Stimulated activated CD4-positive, alpha-beta T cell treated with anti-CD3 and anti-CD28 coated beads, Interleukin-4, amount 100 ng/mL, for 4 hours (primary cell): ENCODE measurements at places on chromosomes 7 and 10.

DNA sequence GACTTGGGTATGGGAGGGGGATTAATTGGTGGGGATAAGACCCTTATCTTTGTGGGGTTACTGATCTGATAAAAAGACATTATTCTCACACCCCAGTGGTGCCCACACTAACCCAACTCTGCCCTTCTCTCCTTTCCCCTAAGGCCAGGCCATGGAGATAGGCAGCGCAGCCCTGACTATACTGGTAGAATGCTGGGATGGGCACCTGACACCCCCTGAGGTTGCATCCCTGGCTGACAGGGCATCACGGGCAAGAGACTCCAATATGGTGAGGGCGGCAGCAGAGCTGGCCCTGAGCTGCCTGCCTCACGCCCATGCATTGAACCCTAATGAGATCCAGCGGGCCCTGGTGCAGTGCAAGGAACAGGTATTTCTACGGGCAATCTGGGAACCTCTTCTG, 12.7 kb downstream of the ZSWIM8 start:
- no peak for DNase-seq

DNA sequence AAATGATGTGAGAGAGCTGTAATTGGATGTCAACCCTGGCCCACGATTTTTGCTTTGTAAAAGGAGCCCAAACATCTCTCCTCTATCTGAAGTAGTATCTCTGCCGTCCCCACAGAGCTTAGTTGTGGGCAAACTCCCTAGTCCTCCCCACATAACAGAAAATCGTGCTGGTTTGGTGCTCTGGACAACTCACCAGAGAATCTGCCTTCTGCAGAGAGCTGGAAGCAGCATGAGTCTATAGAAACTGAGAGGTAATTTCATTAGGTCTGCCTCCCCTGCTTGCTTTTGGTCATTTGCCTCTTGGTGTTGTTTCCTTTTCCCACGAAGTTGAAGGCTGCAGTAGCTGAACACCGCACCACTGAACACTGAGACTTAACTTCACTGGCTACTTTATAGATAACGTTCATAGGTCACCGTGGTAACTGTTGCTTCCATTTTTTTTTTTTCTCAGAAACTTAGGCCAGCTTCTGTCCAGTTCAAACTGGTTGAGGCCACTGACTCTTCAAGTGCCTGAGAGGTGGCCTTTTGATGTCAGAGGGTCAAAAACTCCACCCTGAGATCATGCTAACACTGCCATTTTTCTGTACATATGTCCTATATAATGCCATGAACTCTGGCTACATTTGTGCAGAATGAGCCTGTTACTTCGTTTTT, 3.3 kb upstream of the CDCA7L start:
- no peak for DNase-seq

- DNase-seq = no peak
Observed at GRCh38 chr7:80637911-80638765, at the start of gene CD36. CD36 (plus strand) TSS chr7:80638642; CDS start chr7:80646741, 8,099 bp downstream.

DNA sequence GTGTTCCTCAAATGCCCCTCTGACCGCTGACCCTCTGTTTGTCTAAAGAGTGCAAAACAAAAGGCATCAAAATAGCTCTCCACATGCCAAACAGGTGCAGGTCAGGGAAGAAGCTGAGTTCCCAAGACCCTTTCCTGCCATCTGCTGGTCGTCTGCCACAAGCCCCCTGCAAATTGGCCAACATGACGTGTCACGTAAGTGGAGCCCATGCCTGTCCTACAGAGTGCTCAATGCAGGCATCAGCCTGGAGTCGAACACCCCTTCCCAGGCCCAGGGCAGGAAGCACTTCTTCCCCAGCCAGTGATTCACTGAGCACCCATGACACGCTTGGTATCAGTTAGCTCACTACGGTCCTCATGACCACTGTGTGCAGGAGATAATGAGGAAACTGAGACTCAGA, 14.1 kb downstream of the TMEM72 start:
- no peak for DNase-seq

- DNase-seq = no peak
Observed at GRCh38 chr7:17772581-17773288, 167.6 kb downstream of the SNX13 start.

GRCh38 chr7:133313575-133313974, 60.7 kb downstream of the EXOC4 start:
- DNase-seq = no peak

DNA sequence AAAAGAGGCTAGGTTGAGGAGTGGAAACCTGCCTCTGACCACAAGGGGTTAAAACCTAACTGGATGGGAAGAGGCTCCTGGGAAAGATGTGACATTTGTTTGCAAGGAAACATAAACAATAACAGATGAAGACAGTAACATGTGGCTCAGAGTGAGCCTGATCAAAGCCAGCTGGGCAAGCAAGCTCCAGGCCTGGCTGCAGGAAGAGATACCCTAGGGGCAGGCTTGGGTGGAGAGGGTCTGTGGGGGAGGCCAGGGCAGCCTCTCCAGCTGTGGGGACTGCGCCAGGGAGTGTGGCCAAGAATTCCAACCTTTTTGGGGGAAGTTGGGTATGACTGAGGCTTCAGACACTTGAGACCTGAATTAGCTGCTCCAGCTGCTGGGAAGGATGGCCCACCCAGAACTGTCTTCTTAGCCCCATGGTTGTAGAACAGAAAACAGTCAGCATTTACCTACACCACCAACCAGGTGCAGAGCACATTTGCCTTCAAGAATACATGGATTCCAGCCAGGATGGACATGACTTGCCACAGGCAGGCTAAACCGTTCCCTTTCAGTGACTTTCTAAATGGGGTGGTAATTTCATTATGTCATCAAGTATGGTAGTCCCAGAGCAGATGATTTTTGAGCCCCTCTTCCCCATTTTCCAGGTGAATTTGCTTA, 10.4 kb upstream of the FAM170B start:
- DNase-seq = no peak

DNA sequence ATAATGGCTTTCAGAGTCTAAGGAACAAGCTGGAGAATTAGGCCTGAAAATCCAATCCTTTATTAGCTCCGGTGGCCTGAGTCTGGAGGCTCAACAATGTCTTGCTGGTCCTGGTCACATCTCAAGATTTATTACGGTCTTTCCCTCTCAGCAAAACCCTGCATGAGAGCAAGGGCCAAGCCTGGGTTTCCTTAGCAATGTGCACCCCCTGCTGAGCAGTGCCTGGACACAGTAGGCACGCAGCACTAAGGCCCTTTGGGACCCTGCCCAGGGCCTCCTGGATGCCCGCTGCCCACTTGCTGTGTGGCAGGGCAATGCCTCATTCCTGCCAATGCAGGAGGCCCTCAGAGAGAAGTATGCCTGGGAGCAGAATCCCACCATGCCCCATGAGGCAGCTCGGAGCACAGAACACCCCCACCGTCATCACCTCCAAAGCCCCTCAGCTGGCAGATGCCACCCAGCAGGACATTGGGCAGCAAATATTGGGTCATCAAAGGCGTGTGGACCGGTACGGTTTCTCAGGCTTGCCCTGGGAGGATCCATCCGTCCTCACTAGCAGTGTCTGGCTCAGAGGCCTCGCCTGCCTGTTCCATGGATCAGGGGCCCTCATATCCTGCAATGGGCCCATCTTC, 156.4 kb downstream of the OAT start:
- no peak for DNase-seq

- DNase-seq = no peak
Observed at GRCh38 chr7:94658826-94659225, 2.9 kb upstream of the SGCE start.
